ENCODE measurements at places on chromosomes 4 and X.

- DNase-seq: no peak
Measured at GRCh38 chrX:115189646-115190635, 731 bp downstream of the RBMXL3 start.

DNA sequence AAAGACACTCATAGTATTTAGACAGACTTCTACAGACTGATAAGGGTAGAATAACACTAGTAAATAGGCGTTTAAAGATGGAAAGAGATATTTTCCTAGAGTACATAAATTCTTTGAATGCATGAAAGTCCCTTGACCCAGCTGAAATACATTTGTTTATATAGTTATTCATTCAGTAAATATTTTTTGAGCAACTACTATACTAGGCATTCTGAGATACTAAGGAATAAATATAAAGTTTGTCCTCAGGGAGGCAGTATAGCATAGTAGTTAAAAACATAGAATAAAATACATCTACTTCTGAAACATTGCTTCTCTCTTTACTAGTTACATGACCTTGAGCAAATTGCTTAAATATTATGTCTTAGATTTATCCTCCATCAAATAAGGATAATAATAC lies 27.4 kb downstream of the HMGN5 start:
- DNase-seq: no peak

- DNase-seq: no peak
Measured at GRCh38 chr4:22444813-22445212, 71.1 kb downstream of the ADGRA3 start.

- DNase-seq: peak; percentile 8
Measured at GRCh38 chr4:138727731-138728130, 287.9 kb upstream of the NOCT start.

- no peak for DNase-seq
Measured at GRCh38 chr4:93957186-93957585, 128.6 kb downstream of the ATOH1 start.

- DNase-seq: no peak
Measured at GRCh38 chr4:123232439-123232838, 164.2 kb upstream of the SPRY1 start.

- DNase-seq: no peak
Measured at GRCh38 chrX:13647709-13648212, 5.2 kb upstream of the TCEANC start.

- DNase-seq: no peak
Measured at GRCh38 chrX:132876523-132877338, 81.7 kb downstream of the HS6ST2 start.

DNA sequence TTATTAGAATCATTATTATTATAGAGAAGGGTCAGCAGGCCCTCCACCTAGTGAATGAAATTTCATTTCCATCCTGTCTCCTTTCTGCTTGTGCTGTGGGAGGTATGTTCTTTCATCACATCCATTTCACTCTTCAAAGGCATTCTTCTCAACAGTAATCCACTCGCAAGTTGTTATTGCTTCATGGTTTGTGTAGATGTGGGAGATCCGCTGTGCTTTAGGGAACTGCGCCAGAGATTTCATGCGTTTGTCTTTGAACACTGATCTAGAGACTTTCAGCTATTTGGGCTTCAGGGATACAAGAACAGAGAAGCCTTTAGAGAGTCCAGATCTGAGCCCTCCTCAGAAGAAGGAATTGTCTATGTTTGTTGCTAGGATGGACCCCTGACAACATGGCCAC lies 53.5 kb upstream of the PUDP start:
- no peak for DNase-seq

DNA sequence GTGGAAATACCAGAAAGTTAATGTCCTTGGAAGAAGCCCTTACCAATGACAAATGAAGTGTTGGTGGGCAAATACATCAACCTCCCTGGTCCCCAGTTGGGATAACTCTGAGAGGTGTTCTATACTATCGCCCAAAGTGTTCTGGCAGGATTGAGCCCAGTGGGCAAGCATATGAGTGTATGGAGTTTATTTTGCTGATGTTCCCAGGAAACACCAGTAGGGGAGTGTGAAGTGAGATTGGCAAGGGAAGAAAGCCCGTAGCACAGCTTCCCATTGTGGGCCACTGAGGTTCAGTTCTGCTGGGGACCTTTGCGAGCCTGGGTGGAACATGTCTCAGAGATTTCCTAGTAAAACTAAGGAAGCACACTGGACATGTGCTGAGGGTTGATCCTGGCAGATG lies 65.1 kb downstream of the ARHGAP6 start:
- DNase-seq: no peak

DNA sequence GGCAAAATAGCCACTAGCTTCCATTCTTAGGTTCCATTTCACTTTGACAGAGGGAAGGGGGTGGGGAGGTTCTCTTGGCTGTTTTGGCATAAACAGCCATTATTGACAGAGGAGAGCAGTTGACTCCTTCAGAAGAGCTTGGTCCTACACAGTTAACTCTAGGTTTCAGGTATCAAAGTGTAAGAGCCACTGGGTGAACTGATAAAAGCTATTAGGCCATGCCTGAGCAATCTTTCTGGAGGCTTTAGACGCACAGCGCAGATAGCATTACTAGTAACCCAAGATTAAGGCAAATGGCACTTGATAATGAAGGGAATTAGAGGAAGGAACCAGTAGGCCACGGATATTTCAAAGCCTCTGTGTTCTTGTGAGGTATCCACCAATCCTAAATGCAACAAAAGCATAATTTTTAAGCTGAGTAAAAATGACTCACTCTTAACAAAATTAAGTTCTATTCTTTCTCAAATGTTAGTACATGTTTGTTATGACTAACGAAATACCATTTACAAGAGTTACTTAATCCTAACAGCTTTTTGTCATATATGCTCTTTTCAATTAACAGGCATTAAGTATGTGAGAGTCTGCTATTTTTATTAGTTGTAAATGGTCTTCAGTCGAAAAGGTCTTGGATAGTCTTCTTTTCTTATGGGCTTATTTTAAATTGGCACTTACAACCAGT lies 53.6 kb downstream of the SLC7A11 start:
- DNase-seq: no peak

GRCh38 chr4:133483600-133484246 lies 334.6 kb downstream of the PCDH10 start:
- DNase-seq: no peak

DNA sequence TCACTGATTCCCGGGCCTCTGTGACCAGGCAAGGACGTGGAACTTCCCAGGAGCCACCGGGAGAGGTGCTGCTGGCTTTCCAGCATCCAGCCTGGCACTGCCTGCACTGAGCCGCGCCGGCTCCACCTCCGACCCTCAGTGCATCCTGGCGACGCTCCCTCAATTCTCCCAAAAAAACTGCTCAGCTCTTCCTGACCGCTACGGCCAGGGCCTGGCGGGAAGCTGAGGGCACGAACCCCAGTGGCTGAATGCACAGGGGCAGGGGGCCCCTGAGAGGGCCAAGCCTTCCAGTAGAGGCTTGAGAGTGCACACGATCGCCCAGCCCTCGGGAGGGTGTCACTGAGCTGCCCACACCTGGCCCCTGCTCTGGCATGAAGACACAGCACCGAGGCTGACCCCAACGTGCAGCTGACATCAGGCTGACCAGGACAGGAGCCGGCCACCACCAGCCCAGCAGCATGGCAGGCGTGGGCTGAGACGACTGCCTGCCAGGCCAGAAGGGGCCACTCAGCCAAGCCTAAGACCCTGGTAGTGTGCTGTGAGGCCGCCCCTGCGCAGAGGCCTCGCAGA lies 6.9 kb downstream of the CTBP1 start:
- DNase-seq: no peak

- DNase-seq: peak; percentile 6
Measured at GRCh38 chrX:48972220-48973164, 848 bp upstream of the KCND1 start.

- no peak for DNase-seq
Measured at GRCh38 chr4:145860446-145860845, 78.2 kb downstream of the ZNF827 start.

DNA sequence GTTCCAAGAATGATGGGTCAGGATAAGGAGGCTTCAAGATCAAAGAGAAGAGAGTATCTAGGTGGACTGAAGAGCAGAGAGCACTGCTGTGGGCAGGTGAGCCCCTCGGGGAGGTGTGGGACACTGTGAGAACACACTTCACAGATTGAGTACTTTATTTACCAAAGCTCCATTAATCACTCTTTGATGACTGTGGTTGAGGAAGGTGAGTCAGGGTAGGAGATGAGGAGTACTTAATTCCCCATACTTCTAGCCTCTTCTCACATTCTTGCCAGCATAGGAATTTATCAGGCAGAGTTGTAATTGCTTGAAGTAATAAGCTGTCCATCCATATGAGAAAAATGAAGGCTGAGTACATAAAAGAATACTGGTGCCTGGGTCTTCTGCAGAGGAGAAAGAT lies 375.3 kb downstream of the PCDH10 start:
- DNase-seq: no peak

DNA sequence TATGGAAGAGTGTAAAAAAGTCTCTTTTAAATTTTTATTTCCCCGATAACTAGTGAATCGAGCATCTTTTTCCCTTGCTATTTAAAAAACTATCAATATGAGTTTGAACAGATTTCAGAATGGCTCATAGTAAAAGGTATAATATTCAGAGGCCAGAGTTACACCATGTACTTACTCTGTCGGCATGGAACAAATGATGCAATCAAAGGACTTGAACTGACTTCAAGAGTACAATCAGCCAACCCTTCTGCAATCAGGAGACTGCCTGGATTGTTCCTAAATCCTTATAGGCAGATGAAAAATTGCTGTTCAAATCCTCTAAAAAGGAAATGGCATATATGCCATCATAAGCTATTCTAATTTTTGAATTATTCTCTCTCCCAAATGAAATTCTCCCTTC lies 273.3 kb downstream of the SH2D1A start:
- no peak for DNase-seq

- DNase-seq: no peak
Measured at GRCh38 chr4:128452415-128452814, 164.8 kb upstream of the PGRMC2 start.

- no peak for DNase-seq
Measured at GRCh38 chr4:105092356-105092755, 54.3 kb upstream of the TET2 start.

DNA sequence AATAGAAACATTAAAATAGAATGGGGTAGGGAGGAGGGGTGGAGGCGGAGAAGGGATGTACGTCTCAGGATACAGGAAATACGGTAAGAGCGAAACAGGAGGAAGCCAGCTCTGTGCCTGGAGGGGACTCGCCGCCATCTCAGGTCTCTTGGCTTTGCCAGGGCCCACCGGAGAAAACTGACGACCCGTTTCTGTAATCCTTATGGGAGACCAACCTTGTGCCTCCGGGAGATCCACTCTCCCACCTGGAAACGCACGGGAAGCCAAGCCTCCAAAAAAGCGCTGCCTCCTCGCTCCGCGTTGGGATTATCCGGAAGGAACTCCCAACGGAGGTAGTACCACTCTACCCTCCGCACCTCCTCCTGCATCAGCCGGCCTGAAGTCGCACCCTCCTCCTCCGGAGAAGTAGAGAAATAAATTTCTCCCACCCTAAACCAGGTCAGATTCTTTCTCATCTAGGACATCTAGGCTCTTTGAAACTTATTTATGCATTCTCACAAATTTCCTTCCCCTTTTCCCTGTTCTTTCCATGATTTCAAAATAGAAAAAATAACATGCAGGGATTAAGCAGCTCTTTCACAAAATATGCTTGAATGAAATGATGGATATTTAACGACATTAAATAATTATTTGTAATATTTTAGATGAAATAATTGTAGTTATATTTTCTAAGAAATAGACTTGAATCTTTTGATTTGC lies at the start of gene NBDY:
NBDY (plus strand) TSS at position 92 of the 699 bp plus-strand sequence; CDS start at position 203, 111 bp downstream.
- DNase-seq: peak; percentile 44

GRCh38 chrX:104523858-104524257 lies 42.1 kb upstream of the IL1RAPL2 start:
- DNase-seq: no peak

GRCh38 chr4:14000091-14000814 lies 372.7 kb upstream of the BOD1L1 start:
- no peak for DNase-seq

DNA sequence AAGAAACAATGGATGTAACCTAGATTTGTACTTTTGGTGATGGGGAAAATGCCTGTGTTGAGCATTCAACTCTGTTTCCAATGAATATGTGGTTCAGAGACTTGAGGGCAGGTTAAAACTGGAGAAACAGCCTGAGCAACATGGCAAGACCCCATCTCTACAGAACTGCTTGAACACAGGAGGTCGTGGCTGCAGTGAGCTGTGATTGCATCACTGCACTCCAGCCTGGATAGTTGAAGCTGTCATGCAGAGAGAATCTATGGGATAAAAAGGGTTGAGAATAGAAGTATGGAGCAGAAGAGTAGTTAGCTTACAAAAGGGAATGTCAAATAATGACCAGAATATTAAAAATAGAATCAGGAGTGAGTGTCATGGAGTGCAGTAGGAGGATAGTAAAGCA lies 134.8 kb upstream of the PDE5A start:
- DNase-seq: no peak

DNA sequence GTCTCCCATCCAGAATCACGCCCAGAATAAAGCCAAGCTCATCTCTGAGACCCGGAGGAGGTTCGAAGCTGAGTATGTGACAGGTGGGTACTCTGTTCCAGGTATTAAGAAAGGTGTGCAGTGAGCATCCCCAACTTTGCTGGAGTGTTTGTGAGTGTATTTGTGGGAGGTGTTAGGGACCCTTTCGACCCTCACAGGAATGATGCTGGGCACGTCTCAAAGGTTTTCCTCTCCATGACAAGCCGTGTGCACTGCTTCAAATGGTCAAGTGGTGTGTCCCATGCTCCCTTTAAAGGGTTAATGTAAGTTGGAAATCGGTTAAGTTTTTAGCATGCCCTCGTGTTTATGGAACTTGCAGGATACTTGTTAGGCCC lies 442 bp downstream of the MOSPD2 start:
- no peak for DNase-seq

DNA sequence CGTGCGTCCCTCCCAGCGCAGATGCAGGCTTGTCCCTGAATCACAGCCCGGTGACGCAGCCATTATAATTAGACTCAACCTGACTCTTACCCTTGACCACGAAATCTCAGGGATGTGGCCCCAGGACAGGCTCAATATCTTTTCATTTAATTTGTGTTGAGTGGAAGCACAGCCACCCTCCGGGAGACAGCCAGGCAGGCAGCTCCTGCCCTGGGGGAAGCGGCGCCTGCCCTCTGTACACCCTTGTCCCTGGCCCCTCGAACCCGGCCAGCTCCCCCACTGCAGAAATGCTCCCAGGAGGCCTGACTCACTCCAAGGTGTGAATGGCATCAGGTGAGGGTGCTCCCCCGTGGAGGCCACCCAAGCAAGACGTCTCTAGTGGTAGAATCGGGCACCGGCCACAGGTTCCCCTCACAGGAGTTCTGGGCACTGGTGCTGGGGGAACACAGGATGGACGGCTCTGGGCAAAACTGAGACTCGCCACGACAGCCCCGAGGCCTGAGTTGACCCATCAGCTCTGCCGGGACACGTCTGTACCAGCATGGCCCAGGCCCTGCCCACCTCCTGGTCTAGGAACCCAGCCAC lies 2.7 kb downstream of the CPLX1 start:
- no peak for DNase-seq

All from anterior cingulate cortex (tissue), 58 donors.